ENCODE measurements at places on chromosomes 5 and 9. TPM values are rescaled to one million over a fixed set of nuclear protein-coding genes. Genes with fewer than 3 reads are reported as not detected.

UCK1 gene
- 26.5 TPM for total RNA-seq

MARCOL gene
- not detected for total RNA-seq

ACOT12 gene
- not detected for total RNA-seq

STX17 gene
- total RNA-seq, result 13.9 TPM
